H7 (cell line): ENCODE measurements at places on chromosomes 11 and 22.
A peak's percentile ranks its signal among the peaks of the same experiment; 100 is the strongest.

- no peak for DNase-seq
Measured at GRCh38 chr11:2665526-2666400, 34.0 kb downstream of the KCNQ1OT1 start.

DNA sequence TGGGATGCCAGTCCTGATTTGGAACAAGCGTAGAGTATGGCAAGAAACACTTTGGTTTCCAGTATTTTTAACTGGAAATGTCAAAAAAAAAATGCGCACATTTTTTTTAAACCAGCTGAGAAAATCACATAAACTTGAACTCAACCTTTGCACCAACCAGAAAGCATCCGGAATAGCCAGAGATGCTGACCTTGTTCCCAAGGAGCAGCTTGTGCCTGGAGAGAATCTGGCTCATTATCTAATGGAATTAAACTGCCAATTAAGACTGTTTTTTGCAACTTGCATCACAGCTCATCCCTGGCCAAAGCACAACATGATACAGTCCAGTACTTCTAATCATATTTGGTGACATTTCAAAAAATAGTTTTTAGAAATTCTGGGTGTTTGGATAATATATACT, 8.4 kb upstream of the ETS1 start:
- DNase-seq: no peak

GRCh38 chr11:119483341-119483880, 60.4 kb upstream of the THY1 start:
- peak; percentile 27 for DNase-seq

GRCh38 chr11:47317064-47317828, 35.3 kb downstream of the MYBPC3 start:
- no peak for DNase-seq
